ENCODE measurements at places on chromosomes 7 and 10.
A peak's percentile ranks its signal among the peaks of the same experiment; 100 is the strongest.

DNA sequence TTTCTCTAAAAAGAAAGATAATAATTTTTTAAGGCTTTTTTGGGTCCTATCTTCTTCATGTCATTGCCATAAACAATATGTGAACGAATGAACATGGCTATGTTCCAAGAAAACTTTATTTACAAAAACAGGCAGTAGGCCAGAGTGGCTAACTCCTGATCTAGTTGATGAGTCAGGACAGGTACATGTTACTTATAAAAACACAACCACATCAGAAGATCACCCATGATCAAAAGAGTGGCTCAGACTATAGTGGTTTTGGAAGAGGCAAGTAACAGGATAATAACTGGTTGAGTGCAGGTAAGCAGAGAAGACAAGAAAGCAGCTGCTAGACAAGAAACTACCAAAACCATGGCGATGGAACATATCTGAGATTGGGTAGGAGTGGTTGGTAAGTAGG, 468.7 kb downstream of the KCNMA1 start:
- DNase-seq: no peak

GRCh38 chr7:5296611-5297226, 14.0 kb downstream of the SLC29A4 start:
- DNase-seq: no peak

GRCh38 chr7:115971506-115971905, 59.1 kb downstream of the TFEC start:
- no peak for DNase-seq

GRCh38 chr7:20798081-20798693, 11.5 kb upstream of the SP8 start:
- peak; percentile 40 for DNase-seq

DNA sequence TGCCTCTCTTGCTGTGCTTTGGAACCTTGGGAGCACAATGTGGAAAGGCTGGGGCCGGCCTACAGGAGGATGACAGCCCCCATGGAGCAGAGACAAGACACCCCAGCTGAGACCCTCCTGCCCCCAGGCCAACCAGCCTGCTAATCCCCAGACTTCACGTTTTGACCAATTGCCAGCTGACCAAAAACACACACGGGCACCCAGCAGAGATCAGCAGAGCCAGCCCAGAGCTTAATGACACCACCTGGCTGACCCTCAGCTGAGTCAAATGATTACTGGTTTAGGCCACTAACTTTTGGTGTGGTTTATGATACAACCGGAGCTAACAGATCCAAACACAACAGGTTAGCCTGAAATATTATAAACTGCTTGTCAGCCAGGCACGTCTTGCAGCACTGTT, 111.2 kb upstream of the KIF5B start:
- no peak for DNase-seq

- DNase-seq: no peak
Measured at GRCh38 chr10:60257767-60258428, 131.8 kb downstream of the ANK3 start.

DNA sequence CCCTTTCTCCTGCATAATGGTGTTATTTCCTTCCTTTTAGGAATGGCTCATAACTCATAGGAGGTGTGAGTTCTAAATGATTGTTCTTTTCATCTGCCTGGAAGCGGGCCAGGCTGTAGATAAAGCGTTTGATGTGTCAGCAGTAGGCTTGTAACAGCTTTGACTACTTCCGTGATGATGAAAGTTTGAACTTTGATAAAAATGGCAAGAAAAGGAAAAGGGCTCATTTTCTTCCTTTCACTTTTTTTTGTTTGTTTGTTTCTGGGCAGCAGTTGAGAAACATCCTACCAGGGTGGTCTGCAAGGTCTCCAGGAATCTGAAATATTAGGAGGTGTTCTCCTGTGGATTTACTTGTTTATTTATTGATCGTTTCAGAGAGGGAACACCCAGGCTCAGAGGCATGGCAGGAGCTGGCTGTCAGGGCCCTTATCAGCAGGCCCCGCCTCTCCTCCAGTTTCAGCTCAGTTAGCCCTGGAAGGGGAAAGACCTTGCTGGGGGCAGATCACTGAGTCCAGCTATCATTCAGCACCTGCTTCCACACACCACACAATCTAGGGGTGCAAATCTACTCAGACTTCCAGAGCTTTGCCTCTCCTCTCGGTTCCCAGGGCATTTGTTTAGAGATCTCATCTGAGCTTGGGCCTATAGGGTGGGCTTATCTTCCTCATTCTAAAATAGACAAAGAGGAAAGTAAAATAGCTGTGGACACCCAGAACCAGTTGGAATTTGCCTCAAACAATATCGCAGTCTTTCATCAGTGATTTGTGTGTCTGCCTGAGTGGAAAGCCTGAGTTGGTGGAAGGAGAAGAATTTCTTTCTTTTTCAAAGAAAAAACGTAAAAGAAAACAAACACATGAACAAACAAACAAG, 130.9 kb downstream of the BMPER start:
- peak; percentile 59 for DNase-seq
